Pulmonary artery endothelial cell (primary cell): ENCODE measurements at places on chromosomes 11 and 22.

GRCh38 chr11:44382656-44383240, 72.8 kb upstream of the ALX4 start:
- no peak for DNase-seq

GRCh38 chr11:44301564-44302271, 8.2 kb downstream of the ALX4 start:
- DNase-seq: no peak

GRCh38 chr22:38871360-38872171, 450 bp downstream of the CBX6 start:
- no peak for DNase-seq

DNA sequence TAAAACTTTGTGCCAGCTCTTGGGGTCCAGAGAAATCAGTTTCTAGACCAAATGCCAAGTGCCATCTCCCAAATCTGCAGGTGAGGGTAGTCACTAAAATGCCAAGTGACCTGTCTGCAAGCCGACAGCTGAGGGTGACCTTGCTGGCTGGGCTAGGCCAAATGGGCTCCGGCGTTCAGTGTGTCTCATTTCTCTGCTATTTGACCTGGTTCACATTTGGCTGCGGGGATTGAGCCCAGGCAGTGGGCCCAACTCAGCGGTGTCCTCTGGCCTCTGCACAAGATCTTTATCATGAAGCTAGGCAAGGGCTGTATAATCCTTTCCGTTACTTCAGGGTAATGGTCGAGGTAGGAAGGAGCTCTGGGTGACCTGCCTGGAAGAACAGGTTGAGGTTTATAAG, 87.5 kb downstream of the SNX19 start:
- no peak for DNase-seq

DNA sequence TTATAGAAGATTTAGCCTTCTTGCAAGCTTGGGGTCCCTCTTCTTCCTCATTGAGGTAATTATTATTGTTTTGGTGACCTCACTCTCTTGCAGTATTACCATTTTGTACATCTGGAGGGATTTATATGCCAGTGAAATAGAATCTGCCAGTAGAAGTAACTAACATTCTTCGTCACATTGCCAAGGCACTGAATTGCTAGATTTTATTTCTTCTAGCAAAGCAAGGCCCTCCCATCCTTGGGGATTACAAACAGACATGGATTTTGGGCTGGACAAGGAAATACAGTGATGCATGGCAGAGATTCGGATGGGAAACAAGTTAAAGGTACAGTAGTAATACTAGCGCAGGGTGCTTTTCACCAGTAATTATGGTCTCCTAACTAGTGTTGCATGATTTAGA, 7.8 kb downstream of the ADAMTS15 start:
- no peak for DNase-seq

- DNase-seq: no peak
These were observed 76.7 kb downstream of the PISD start for GRCh38 chr22:31585161-31585859.

- DNase-seq: no peak
These were observed 54.9 kb downstream of the CD6 start for GRCh38 chr11:61026121-61027031.

- no peak for DNase-seq
These were observed 4.3 kb downstream of the SLC43A3 start for GRCh38 chr11:57422669-57423068.

GRCh38 chr11:130773244-130773820, 142.9 kb downstream of the SNX19 start:
- no peak for DNase-seq

DNA sequence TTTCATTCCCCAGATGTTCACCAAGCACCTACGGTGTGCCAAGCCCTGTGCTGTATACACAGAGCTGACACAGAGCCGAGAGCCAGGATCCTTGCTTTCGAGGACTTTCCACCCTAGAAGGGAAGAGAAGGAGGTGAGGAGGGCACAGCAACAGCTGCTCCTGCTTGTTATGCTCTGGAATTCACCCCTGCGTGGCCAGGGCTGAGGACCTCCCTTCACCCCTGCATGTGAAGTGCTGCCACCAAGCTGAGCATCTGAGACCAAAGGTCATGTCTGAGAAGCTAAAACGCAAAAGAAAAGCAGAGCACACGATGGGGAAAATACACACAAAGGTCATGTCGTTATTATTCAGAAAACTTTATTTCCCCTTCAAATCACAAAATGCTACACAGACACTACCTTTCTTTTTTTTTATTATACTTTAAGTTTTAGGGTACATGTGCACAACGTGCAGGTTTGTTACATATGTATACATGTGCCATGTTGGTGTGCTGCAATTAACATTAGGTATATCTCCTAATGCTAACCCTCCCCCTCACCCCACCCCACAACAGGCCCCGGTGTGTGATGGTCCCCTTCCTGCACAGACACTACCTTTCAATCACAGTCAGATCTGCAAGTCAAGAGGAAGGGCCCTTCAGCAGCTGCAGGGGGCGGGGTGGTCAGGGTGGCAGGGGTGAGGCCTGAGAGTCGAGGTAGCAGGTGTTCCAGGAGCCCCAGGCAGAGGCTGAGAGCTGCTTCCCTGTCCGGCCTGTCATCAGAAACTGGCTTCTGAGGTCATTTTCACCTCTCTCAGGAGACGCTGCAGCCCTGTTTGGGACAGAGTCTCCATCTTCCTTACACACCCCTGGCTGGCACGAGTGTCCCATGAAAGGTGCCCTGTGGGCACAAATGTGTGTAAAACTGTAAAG, 40.1 kb upstream of the PRR5 start:
- DNase-seq: no peak

DNA sequence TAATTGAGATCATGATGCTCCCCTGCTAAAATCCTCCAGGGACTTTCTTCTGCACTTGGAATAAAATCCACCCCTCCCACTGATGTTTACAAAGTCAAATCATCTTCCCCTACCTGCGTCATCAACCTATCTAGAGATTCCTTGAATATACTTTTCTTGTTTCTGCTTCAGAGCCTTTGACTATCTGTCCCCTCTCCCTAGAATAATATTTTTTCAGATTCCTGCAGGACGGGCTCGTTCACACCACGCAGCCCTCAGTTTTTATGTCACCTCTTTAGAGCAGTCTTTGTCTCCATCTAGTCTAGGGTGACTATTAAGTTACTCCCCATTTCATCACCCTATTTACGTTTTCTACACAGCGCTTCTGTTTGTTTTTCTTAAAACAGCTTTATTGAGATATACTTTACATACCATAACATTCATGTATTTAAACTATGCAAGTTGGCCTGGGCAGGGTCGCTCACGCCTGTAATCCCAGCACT, 94.8 kb upstream of the SESN3 start:
- DNase-seq: no peak

- no peak for DNase-seq
These were observed 12.4 kb downstream of the P4HA3 start for GRCh38 chr11:74299015-74299414.

- peak; percentile 53 for DNase-seq
These were observed 13.5 kb downstream of the C11orf97 start for GRCh38 chr11:94525546-94526324.

GRCh38 chr22:20243537-20244249, 24.4 kb downstream of the RTN4R start:
- DNase-seq: no peak

DNA sequence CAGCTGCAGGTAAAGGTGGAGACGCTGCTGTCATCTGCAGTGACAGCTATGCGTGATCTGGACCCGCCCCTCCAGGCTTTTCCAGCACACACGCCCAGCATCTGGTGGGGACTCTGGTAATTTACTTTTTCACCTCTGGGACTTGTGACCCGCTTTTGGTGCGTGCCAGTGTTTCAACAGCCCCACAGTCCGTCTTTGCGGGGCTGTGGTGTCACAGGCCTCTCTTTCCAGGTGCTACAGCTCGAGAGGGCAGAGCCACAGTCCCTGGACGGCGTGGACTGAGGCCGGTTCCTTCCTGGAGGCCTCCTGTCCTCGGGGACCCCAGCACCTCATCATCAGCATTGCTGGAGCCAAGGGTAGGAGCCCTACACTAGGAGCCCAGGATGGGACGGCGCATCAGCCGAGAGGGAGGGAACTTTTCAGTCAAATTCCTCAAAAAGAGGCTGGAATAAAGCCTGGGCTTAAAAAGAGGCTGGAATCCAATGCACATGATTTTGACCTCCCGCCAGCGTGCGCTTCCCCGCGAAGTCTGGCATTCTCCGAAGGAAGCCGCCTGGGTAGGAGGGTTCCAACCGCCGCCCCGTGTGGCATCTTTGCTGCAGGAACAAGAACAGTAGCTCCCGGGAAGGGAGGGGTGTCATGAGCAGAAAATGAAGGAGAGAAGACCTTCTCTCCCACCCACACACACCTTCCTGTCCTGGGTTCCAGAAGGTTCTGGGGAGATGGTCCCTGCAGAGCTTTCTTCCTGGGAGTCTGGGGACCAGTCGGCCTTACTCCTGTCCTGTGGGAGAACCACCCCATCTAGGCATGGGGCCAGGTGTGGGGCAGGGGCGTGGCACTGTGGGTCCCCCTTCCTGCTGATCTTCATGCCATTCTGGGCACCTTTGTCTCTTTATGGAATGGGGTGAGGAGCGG, 25.7 kb upstream of the KRTAP5-7 start:
- DNase-seq: no peak

DNA sequence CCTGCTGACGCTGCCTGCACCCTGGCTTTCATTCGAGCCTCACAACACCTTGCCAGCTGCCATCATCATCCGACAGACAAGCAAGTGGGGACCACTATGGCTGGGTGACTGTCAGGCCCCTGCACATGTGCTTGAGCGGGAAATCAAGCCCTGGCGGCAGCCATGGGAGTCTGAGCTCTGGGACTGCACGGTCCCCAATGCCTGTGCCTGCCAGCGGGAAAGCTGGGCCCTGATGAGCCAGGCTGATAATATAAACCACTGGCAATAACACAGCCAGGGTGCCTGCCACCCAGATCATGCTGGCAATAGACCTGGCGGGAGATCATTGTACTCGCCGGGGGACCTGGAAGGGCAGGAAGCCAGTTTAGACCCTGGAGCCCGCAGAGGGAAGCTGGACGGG, 2.5 kb downstream of the FGF3 start:
- no peak for DNase-seq

- no peak for DNase-seq
These were observed 352 bp downstream of the C22orf23 start for GRCh38 chr22:37953062-37953436.

GRCh38 chr11:22730319-22730718, 63.9 kb downstream of the GAS2 start:
- DNase-seq: no peak

- no peak for DNase-seq
These were observed 686 bp downstream of the KIF18A start for GRCh38 chr11:28107191-28107749.

- DNase-seq: no peak
These were observed 49.5 kb upstream of the RRM1 start for GRCh38 chr11:4044976-4045646.

- DNase-seq: peak; percentile 43
These were observed 63.4 kb downstream of the FLI1 start for GRCh38 chr11:128757235-128757711.

DNA sequence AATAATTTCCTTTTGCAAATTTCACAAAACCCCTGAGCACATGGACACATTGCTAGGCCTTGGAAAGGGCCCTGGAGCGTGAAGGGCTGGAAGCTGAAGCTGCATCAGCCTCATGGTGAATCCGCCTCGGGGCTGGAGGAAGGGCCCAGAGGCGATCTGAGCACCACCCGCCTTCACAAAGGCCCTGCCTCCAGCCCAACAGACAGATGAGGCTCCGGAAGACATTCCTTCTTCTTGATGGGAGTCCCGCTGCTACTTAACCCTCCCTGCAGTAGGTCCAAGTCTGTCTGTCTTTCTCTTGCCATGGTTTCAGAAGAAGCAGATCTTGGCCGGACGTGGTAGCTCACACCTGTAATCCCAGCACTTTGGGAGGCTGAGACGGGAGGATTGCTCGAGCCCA, 16.5 kb downstream of the ARRB1 start:
- no peak for DNase-seq

GRCh38 chr11:10318527-10318802, 13.6 kb downstream of the ADM start:
- no peak for DNase-seq

- no peak for DNase-seq
These were observed 121.0 kb downstream of the LUZP2 start for GRCh38 chr11:24617856-24618255.
